CD4-positive, alpha-beta T cell treated with Interleukin-12 subunit alpha and Interleukin-12 subunit beta, for 1 hour (primary cell): ENCODE measurements at places on chromosomes 1 and 21.

- DNase-seq, result no peak
These were observed 51.9 kb upstream of the CD34 start for GRCh38 chr1:207962716-207963426.

- no peak for DNase-seq
These were observed 37.4 kb downstream of the BTBD8 start for GRCh38 chr1:92117526-92117925.

DNA sequence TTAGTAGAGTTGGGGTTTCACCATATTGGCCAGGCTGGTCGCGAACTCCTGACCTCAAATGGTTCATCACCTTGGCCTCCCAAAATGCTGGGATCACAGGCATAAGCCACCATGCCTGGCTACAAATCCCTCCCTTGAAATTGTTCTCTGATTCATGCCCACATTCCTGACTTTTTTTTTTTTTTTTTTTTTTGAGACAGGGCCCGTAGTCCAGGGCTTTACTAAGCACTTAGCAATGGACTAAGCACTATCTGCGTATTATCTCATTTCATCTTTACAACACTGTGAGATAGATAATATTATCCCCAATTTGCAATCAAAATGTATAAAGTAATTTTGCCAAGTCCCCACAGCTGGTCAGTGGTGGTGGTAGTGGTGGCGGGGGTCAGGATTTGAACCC is 58.9 kb downstream of the VWA5B1 start:
- no peak for DNase-seq

DNA sequence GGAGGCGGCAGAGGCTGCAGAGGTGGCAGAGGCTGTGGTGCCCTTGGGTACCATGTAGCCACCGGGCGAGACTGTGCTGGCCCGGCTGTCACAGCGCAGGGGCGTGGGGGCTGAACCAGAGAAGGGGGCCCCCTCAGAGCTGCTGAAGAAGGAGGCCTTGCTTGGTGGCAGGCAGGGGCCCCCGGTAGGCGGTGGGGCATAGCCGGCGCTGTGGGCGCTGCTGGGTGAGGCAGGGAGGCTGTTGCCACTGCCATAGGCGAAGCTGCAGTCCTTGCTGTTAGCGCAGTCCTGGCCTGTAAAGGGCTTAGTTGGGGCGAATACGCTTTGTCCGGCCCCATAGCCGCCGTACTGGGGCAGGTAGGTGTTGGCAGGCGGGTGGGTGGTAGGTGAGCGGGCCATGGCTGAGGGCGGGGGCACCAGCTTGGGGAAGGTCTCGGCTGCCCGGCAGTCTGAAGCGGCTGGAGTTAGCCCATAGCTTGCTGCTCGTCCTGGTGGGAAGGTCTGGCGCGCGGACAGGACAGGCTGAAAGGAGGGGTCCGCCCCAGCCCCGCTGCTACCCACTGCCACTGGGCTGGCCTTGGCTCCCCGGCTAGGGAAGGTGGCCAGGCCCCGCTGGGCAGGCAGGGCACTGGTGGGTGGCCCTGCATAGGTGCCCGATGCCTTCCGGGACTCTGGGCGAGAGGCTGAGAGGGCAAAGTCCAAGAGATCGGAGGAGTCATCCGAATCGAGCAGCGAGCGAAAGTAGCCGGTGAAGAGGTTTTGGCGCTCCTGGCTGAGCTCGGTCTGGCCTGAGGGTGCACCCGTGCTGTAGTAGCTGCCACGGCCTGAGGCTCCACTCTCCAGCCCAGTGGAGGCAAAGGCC is 54.9 kb downstream of the AHDC1 start:
- no peak for DNase-seq

GRCh38 chr1:47399138-47399845 is 16.8 kb upstream of the FOXE3 start:
- DNase-seq, result no peak

GRCh38 chr1:81410941-81411340 is 389.8 kb upstream of the ADGRL2 start:
- no peak for DNase-seq

DNA sequence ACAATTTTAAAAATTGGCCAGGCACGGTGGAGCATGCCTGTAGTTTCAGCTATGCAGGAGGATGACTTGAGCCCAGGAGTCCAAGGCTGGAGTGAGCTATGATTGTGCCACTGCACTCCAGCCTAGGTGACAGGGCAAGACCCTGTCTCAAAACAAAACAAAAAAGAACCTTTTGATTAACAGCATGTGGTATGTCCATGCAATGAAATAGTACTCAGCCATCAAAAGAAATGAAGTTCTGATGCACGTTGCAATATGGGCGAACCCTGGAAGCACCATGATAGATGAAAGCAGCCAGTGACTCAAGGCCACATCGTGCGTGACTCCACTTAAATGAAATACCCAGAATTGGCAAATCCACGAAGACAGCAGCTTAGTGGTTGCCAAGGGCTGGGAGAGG is 47.5 kb downstream of the FBXO2 start:
- no peak for DNase-seq

DNA sequence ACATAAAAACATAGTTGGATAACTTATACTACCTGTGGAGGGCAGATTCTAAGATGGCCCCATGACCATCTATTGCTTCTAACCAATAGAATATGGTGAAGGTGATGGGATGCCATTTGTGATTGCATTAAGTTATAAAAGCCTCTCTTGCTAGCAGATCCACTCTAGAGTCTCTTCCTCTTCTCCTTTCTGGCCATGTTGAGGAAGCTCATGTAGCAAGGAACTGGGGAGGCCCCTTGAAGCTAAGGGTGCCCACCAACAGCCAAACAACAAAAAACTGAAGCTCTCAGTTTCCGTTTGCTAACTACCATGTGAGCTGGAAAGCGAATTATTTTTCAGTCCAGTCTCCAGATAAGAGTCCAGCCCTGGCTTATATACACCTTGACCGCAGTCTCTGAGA is 16.0 kb upstream of the AGO1 start:
- DNase-seq, result no peak

GRCh38 chr1:182488803-182489202 is 38.9 kb downstream of the RGSL1 start:
- no peak for DNase-seq

GRCh38 chr1:53619367-53620060 is 119.5 kb downstream of the GLIS1 start:
- no peak for DNase-seq

GRCh38 chr1:219621047-219621786 is 8.3 kb upstream of the ZC3H11B start:
- no peak for DNase-seq

GRCh38 chr21:29423099-29423870 is 124.6 kb downstream of the BACH1 start:
- no peak for DNase-seq

GRCh38 chr1:26094076-26094669 is 17.5 kb upstream of the PDIK1L start:
- no peak for DNase-seq

- DNase-seq, result no peak
These were observed 10.7 kb downstream of the RCC1 start for GRCh38 chr1:28516518-28516956.

- no peak for DNase-seq
These were observed 21.3 kb upstream of the TLCD4 start for GRCh38 chr1:95095833-95096217.

DNA sequence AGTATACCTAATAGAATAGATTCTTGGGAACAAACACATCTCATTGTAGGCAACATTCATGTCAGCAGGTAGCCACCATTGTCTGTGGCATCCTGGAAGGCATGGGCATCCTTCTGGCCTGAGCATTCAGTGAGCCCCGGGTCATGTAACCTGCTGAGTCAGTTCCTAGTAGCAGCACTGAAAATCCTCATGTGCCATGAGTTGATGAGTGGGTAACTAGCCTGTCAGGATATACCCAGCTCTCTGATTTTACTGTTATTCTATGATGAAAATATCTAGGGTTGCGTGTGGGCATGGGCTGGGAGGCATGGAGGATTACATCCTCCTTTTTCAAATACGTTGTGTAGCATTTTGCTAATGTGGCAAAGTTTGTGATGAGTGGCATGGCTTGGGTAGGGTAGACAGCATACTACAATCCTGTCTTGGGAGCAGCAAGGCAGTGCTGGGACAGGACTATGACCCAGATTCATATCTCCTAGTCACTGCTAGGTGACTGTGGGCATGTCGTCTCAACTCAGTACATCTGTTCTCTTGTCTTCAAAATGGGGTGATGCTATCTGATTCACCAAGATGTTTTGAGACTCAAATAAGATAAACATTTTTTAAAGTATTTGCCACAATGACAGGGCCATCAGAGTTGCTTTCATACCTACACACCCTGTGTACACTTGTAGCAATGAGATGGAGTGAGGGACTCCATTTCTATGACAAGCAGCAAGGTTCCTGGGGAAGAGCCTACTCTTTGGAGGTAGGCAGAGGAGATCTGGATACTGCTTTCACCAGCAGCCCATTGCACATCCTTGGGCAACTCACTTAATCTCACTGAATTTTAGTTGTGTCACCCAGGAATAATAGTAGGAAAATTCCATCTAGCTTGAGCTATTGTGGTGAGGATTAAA is 62.5 kb downstream of the CD58 start:
- no peak for DNase-seq

- no peak for DNase-seq
These were observed 41.3 kb upstream of the DMBX1 start for GRCh38 chr1:46448109-46448911.

- no peak for DNase-seq
These were observed 2.5 kb downstream of the WDR26 start for GRCh38 chr1:224432146-224432545.

- DNase-seq, result no peak
These were observed 21.5 kb downstream of the GJA5 start for GRCh38 chr1:147738739-147739476.

DNA sequence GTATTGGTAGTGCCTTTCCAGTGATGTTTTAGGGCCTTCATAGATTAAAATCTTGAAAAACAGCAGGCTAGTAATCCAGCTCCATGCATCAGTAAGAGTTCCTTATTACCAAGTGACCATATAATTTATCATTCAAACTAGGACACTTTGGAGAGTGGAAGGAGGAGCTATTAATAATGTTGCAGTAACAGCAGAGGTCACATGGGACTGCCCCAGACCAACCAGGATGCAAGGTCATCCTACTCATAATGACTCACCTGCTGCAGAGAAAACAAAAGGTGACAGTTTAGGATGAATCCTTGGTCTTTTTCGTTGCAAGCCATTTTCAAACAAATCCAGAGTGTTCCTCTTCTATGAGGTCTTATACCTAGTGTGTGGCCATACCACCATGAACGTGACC is 187.4 kb downstream of the NUF2 start:
- no peak for DNase-seq

- peak; percentile 62 for DNase-seq
These were observed 9.7 kb downstream of the SERINC2 start for GRCh38 chr1:31422505-31423319.

DNA sequence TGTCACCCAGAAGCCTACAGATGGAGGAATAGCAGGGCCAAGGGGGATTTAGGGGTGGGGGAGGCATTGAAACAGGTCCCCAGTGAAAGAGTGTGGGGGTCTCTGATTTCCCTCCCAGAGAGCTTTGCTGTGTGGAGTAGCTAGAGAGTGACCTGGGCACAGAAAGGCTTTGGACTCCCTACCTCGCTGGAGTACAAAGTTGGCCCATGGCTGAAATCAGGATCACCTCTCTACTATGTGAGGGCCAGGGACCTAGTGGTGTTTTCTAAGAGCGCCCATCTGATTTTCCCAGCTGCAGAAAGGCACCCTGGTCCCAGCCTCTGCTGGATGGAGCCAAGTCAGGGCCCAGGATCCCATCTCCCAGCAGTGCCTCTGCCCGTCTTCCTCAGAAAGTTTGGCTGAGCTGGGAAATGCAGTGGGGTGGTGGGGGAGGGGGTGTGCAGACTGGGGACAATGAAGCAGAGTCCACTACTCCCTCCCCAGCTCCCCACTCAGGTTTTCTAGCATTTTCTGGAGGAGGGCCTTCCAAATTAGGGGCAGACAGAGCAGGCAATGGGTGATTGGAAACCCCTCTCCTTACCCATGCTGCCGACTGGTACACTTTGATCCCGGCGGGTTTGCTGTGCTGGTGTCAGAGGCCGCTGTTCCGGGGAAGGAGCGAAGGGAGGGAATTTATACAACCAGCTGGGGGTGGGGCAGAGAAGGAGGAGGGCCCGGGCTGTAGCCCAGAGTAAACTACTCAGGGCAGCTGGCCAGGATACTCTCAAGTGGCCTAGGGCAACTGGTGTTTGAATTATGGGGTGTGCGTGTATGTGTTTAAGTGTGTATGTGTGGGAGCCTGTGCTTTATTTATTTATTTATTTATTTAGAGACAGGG is at the start of gene SELENBP1:
Gene SELENBP1 (minus strand): TSS at position 648 of the 877 bp plus-strand sequence. CDS start 64 bp downstream, at position 584.
- DNase-seq, result no peak

- peak; percentile 37 for DNase-seq
These were observed 337.6 kb upstream of the SNX7 start for GRCh38 chr1:98323906-98324358.

GRCh38 chr1:21341022-21341421 is 50.8 kb upstream of the ECE1 start:
- DNase-seq, result no peak

DNA sequence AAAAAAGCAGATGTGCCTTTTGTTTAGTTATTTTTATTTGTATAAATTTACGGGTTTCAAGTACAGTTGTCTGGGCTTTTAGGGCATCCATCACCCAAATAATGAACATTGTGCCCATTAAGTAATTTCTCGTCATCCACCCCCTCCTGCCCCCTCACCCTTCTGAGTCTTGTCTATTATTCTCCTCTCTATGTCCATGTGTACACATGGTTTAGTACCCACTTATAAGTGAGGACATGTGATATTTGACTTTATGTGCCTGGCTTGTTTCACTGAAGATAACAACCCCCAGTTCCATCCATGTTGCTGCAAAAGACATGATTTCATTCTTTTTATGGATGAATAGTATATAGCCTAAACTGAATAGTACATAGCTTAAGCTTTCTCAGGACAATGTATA is 189.2 kb downstream of the ZP4 start:
- no peak for DNase-seq

DNA sequence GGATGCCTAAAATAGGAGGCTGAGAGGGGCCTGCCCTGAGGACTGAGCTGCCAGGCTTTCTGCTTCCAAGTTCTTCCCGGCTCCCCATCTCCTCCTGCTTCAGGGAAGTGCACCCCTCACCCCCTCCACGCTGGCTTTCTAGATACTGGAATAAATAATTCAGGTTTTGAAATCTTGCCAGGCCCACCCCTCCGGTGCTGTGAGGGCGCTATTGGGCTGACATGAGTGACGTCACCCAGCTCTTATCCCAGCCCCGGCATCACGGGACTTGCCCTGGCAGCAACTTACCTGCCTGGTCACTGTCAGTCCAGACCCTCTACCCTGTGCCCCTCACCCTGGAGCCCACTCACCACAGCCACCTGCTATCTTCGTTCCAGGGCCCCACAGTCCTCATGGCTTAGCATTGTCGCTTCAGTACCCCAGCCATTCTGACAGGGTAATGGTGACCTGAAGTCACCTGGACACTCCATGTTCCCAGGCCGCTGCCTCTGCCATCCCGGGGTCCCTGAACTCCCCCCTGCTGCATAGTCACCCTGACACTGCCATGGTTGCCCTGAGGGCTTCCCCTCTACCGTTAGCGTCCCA is 819 bp upstream of the GPR3 start:
- peak; percentile 48 for DNase-seq

DNA sequence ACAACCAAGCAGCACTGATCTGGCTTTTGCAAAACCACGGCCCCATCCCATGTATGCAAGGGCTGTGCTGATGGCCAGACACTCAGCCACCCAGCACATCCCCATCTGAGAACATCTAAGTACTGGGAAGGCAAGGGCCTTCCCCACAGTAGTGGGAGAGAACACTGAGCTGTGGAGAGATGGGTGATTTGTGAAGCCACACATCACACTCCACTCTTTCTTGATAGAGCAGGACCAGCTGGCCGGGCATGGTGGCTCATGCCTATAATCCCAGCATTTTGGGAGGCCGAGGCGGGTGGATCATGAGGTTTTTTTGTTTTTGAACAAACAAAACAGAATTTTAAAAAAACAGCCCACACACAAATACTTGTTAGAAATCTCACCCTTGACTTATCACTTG is 28.2 kb upstream of the RXRG start:
- no peak for DNase-seq
